ENCODE measurements at places on chromosomes 5 and 9.

DNA sequence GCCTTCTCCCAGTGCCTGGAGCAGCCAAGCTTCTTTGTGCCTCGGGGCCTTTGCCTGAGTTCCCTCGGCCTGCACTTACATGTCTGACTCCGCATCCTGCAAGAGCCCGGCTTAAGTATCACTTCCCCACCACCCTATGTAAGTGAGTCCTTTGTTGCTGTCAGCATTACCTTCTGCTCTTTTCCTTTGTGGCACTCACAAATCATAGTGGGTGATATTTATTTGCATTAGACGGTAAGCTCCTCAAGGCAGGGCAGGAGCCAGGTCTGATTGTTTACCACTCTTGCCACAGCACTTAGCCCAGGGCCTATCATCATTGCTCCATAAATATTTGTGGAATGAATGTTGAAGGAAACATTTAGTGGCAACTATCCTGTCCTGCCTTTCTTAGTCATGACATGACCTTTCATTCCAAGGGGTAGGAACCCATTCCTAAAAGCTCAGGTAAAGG lies 4.8 kb downstream of the GM2A start:
- DNase-seq, result peak; percentile 66

GRCh38 chr5:126354012-126354857 lies 69.0 kb upstream of the GRAMD2B start:
- DNase-seq, result peak; percentile 23

- DNase-seq, result no peak
Measured at GRCh38 chr9:120478208-120478607, 101.8 kb downstream of the CDK5RAP2 start.

GRCh38 chr5:56641635-56642260 lies 173.6 kb upstream of the MAP3K1 start:
- DNase-seq, result no peak

DNA sequence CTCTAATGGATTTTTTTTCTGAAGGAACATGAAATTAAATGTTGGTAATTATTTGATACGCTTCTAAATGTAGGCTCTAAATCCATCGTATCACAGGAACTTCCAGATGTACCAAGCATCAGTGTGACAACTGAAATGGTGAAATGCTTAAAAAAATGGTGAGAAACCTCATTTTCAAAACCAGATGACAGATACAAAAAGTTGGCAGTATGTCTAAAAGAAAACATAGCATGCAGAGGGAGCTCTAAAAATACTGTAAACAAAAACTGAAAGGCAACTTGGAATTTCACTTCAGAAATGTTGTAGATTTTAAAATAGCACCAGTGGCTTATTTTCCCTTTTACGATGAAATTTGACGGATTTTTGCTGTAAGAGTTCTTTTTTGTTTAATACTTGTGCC lies 1043.6 kb upstream of the WWC1 start:
- no peak for DNase-seq

- no peak for DNase-seq
Measured at GRCh38 chr5:102845041-102845440, 89.9 kb downstream of the PAM start.

- DNase-seq, result no peak
Measured at GRCh38 chr9:74742792-74743730, 144.7 kb downstream of the TRPM6 start.

GRCh38 chr5:133226186-133226585 lies 174.4 kb downstream of the HSPA4 start:
- no peak for DNase-seq

DNA sequence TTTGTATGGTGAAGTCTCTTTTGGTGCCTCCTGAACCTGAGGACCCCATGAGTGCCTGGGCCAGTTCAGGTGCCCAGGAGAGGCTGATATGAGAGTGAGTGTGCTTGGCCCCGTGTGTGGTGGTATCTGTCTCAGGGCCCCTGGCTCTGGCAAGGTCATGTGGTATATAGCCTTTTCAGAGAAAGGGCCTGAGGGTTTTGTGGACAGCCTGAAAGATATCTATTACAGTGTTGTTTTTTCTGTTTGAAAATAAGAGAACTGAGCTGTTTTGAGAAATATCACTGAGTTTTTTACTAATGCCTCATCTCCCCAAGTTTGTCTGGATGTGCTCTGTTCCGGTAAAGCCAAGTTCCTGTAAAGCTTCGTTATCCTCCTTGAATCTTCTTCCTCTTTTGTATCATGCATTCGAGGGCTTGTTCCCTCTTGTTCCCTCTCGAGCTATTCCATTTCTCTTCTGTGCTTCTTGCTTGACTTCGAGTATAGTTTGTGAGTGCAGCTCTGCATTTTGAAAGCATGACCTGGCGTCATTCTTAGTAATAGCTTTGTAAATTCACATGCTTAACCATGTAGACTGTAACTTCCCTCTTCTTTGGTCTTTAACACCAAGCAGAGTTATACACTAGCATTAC lies 122.3 kb downstream of the MAST4 start:
- DNase-seq, result no peak

Measured in keratinocyte (primary cell).